ENCODE measurements at places on chromosomes 2 and 18.

- DNase-seq, result peak; percentile 68
These were observed 122.9 kb downstream of the TANC1 start for GRCh38 chr2:159091381-159091780.

DNA sequence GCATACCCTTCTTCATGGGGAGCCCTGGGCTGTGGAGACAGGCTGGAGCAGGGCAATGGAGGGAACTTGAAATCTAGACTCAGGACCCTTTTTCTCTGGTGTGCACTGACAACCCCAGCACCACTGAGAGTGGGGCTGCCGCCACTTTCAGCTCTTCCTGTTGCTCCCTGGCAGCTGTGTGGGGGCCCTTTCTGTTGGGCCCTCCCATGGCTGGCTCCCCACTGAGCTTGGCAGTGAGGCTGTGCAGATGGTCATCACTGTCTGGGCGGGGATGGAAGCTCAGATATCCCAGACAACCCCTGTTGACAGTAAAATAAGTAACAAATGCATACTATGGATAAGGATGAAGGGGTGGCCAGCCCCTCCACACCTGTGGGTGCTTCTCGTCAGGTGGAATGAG lies 6.7 kb downstream of the MYO7B start:
- no peak for DNase-seq

GRCh38 chr18:26133652-26134051 lies at the start of gene PSMA8:
Gene PSMA8 (plus strand): TSS chr18:26133869. CDS start chr18:26133966, 97 bp downstream.
- no peak for DNase-seq

DNA sequence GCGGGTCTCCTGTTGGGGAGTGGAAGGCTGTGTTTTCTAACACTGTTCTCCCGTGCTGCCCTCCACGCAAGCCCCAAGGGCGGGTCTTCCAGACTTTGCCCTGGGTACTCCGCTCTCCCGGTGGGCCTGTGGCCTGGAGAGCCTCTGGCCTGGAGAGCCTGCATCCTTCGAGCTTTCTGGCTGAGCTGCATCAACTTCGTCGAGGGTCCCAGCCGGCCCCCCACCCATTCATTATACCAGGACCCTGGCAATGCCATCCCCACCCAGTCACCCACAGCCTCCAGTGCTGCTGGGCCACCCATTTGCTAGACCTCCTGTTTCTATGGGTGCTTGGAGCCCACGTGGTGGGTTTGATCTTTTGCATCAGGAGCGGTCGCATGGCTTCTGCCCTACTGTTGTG lies 102.2 kb downstream of the PTGR3 start:
- DNase-seq, result no peak

DNA sequence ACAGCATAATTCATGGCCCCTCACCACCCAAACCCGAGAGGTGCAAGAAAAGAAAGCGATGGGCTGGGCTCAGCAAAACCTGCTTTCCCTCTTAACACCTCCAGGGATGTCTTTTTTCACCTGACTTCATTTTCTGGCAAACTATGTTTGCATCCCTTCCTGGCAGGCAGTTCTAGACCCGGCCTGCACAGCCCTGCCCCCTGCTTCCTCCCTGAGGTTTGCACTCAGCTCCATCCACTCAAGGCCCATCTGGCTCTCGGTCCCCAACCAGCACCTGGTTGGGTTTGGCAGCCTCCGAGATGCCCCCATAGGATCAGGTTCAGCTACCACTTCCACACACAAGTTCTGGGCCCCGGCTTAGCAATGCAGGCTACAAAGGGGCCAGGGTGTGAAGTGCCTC lies 185.7 kb downstream of the SMAD7 start:
- DNase-seq, result no peak

- no peak for DNase-seq
These were observed 94.2 kb upstream of the LHCGR start for GRCh38 chr2:48849770-48850169.

DNA sequence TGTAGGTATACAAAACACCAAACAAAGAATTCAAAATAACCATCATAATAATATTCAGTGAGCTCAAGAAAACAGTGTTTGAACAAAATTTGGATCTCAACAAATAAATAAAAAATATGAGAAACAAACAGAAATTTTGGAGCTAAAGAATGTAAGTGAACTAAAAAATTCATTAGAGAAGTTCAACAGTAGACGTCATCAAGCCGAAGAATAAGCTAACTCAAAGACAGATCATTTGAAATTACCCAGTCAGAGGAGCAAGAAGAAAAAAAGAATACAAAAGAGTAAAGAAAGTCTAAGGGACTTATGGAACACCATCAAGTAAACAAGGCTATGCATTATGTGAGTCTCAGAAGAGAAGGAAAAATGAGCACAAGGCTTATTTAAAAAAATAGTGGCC lies 16.6 kb upstream of the SPP2 start:
- no peak for DNase-seq

- peak; percentile 92 for DNase-seq
These were observed 57.2 kb downstream of the CALCRL start for GRCh38 chr2:187390891-187391290.

- peak; percentile 22 for DNase-seq
These were observed 105.6 kb downstream of the PRPF40A start for GRCh38 chr2:152611458-152612231.

DNA sequence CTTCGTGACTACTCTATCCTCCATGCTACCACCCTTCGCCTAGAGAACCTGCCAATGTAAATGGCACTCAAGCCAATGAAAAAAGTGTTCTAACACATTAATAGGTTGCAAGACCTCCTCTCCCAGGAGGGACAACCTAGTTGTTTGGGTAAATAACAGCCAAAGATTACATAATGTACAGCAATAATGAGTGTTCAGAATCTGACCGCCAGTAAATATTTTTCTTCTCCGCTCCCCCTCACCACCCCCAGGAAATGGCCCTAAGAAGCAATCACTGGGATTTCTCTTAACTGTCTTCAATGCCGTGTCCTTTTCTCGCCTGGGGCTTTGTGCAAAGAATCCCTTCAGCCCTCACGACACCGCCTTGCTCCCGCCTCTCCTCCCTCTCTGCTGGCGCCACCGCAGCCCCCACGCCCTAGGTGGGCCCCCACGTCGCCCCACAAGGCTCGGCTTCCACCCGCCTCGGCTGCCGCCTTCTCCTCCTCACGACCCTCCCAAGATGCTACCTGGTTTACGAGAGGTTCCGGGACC lies 458 bp downstream of the HYCC2 start:
- DNase-seq, result no peak

DNA sequence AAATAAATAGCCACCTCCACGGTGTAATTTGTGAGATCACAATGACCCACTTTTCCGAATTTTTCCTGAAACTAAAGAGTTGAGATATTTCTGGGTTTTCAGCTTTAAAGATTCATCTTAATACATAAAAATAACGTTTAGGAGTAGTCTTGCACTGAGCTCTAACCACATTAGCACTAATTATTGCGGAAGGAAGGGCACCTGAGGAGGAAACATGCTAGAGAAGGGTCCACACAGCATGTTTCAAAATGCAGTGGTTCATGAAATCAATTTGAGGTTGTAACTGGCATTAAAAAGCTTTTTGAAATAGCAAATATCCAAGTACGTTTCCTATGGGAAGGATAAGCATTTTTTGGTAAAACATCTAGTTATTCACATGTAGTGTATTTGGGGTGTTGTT lies 8.4 kb downstream of the INPP4A start:
- DNase-seq, result no peak

- no peak for DNase-seq
These were observed 129.7 kb downstream of the BARD1 start for GRCh38 chr2:214679736-214680135.

DNA sequence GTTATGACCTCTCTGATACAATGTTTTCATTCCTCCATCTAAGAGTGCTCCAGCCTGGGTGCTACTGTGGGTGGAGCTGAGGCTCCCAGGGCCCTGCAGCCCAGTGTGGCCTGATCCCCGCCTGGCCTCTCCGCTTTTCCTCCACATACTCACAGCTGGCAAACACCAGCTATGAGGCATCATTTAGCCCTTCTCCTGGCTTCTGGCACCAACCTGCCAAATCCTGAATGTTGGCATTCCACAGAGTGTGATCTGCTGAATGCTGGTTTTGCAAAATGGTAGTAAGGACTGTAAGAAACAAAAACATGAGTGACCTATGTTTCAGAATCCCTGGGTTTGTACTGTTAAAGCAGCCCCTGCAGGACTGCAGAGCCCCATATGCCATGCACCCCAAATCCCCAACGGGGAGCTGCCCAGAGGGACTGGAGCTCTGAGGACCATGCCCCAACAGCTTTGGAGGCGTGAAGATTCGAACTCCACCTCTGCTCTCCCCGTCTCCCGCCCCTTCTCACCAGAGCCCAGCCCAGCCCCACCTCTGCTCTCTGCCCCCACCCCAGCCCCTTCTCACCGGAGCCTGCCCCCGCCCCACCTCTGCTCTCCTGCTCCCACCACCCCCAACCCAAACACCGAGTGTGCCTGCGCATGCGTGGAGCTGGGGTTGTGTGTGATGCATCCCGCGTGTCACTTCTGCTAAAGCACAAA lies 4.2 kb downstream of the SLC66A2 start:
- DNase-seq, result peak; percentile 33

- no peak for DNase-seq
These were observed 463 bp downstream of the PPP1CB start for GRCh38 chr2:28751956-28752630.

DNA sequence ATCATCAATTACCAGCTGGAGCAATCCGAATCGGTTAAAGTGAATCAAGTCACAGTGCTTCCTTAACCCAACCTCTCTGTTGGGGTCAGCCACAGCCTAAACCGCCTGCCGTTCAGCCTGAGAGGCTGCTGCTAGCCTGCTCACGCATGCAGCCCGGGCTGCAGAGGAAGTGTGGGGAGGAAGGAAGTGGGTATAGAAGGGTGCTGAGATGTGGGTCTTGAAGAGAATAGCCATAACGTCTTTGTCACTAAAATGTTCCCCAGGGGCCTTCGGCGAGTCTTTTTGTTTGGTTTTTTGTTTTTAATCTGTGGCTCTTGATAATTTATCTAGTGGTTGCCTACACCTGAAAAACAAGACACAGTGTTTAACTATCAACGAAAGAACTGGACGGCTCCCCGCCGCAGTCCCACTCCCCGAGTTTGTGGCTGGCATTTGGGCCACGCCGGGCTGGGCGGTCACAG lies 496 bp upstream of the ITGA4 start:
- DNase-seq, result no peak

DNA sequence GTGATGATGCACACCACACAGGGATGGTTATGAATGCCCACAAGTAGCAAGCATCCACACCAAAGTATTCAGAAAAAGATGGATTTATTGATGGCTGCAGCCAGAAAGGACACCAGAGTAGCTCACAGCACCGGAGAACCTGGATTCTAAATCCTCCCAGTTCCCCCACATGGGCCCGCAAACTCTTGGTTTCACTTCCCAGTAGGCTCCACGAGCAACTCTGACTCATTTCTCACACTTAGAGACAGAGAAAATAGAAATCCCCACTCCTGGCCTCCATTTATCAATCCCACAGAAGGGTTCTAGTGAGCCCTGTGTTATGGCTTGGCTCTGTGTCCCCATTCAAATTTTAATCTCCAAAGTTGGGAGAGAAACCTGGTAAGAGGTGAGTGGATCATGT lies 426.7 kb upstream of the MYT1L start:
- DNase-seq, result no peak

GRCh38 chr2:240568678-240569522 lies 616 bp downstream of the RNPEPL1 start:
- peak; percentile 33 for DNase-seq

- DNase-seq, result no peak
These were observed 851.4 kb upstream of the SOX11 start for GRCh38 chr2:4840791-4841190.

GRCh38 chr2:24659862-24660261 lies 133.3 kb downstream of the PTRHD1 start:
- no peak for DNase-seq

- DNase-seq, result no peak
These were observed 248.0 kb downstream of the MYCN start for GRCh38 chr2:16188261-16188890.

DNA sequence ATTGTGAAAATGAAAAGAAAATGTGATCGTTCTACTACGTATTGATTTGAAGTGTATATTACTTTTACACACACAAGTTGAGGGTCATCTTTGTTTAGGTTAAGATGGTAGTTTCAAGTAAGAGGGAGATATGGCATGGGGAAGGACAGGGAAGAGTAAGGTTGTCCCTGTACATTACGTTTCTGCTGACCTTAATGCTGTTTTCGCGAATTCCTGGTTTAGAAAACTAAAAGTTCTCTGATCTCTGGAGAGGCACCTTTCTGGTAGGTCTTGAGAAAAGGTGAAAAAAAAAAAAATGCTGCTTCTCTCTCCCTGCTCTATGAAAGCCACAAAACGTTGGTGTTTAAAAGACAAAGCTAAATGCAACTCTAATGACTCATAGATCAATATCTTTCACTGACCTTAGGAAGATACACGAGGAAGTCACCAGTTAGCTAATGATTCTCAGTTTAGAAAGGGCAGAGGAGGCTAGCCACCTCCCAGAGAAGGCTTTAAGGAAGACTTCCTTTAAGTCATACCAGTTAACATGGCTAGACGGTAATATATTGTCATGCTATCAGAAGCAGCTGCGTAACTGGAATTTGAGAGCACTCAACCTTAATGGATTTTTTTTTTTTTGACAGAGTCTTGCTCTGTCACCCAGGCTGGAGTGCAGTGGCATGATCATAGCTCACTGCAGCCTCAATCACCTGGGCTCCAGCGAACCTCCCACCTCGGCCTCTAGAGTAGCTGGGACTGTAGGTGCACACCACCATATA lies 13.2 kb downstream of the TXNDC2 start:
- peak; percentile 85 for DNase-seq

DNA sequence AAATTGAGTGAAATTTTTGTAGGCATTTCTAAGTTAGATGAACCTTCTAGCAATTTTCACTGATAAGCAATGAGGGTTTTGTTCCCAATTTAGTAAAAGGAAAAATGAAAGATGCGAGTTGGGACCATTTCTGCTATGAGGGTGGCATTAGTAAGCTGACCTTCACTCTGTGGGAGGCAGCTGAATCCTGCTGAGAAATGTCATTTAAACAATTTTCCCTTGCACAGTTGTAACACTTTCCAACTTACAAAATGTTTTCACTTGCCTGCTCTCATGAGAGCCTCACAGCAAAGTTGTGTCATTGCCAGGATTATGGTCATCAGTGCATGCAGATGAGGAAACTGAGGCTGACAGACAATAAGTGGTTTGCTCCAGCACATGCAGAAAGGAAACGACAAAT lies 527.7 kb downstream of the TNS1 start:
- no peak for DNase-seq

DNA sequence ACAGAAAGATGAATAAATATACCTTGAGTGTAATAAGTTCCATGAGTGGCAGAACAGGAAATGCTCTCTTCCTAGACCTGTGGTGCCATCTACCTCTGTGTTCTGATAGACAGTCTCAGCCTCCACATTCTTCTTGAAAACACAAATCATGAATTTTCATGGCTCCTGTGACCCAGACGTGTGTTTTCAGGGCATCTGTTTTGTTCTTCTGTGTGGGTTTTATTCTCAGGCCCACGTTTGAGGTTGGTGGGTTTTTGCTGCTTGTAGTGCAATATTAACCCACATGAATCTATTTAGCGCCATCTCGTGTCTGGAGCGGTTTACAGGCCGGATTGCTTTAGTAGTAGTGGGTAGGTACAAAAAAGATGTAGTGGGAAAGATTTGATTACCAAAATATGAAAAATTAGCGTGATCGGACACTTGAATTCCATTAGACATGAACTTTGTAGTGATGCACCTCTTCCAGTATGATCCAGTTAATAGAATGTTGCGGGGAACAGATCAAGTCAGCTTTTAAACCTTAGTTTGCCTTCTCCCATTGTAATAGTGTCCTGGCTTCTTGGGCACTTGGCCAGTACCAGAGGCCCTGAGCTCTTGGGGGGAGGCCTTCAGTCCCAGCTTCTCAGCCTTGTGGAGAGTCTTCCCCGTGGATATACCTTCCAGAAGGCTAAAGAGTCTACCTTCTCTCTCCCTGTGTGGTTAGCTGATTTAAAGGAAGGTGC lies 256.5 kb downstream of the TPGS2 start:
- peak; percentile 43 for DNase-seq

All from HFFc6 (cell line).